ENCODE measurements at places on chromosomes 2 and 18. TPM values are rescaled to one million over a fixed set of nuclear protein-coding genes. Genes with fewer than 3 reads are reported as not detected.
A peak's percentile ranks its signal among the peaks of the same experiment; 100 is the strongest.

POMC gene
- total RNA-seq = not detected

- DNase-seq = no peak
Observed at GRCh38 chr2:24492421-24493279, 1.6 kb downstream of the NCOA1 start.

PNKD gene
- 102 TPM for total RNA-seq

- no peak for DNase-seq
Observed at GRCh38 chr18:59547581-59548182, 149.5 kb downstream of the CCBE1 start.

FLACC1 gene
- 0.75 TPM for total RNA-seq

AMER3 gene
- not detected for total RNA-seq

GRCh38 chr2:55223958-55224760 lies 7.9 kb downstream of the CLHC1 start:
- DNase-seq = no peak

HOXD13 gene
- total RNA-seq = not detected

DNA sequence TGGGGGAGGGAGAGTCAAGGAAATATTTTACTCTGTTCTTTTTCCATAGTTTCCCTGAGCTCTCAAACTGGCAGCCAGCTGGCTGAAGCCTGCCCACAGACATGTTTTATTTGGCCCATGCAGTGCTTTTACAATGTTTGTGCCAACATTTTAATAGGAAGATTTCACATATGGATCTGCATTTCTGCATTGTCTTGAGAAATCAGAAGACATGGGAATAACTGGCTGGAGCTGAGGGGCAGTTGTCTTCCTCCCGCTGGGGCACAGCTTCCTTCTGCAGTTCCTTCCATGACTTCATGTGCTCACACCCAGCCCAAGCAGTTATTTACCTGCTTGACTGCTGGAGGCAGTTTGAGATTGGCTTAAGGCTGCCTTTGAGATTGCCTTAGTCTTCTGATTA lies 74.4 kb downstream of the PLCL1 start:
- DNase-seq = no peak

DNA sequence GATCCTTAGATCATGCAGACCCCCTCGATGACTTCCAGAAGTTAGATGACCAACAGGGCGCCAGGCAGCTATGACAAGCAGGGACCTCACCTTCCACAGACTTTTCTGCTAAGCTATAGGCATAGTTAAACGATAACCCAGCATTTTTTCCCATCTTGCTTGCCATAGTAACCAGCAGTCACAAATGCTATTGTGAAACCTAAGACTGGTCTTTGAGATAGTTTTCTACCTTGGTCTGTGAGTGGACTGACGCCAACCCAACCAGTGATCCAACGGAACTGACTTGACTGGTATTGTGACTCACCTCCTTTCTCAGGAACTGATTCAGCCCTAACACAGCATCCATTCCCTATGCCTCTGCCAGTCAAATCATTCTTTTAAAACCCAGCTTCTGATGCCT lies 361.2 kb downstream of the LRRTM4 start:
- peak; percentile 63 for DNase-seq

DNA sequence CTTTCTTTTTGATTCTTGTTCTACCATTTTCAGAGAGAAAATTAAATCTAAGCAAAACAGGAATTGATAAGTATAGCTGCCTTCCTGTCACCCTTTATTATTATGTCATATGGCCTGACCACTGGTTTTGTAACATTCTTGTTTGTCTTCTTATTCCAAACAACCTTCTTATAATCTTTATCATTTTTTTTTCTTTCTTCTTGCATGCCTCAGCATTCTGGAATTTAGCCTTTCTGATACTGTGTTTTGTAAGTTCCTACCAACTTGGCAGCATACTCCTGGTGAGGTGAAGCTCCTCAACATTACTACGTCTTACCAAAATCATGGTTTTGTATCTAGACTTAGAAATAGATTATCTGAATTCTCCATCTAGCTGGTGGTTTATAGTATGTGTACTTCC lies 199.2 kb downstream of the CAMKMT start:
- DNase-seq = peak; percentile 97

DNA sequence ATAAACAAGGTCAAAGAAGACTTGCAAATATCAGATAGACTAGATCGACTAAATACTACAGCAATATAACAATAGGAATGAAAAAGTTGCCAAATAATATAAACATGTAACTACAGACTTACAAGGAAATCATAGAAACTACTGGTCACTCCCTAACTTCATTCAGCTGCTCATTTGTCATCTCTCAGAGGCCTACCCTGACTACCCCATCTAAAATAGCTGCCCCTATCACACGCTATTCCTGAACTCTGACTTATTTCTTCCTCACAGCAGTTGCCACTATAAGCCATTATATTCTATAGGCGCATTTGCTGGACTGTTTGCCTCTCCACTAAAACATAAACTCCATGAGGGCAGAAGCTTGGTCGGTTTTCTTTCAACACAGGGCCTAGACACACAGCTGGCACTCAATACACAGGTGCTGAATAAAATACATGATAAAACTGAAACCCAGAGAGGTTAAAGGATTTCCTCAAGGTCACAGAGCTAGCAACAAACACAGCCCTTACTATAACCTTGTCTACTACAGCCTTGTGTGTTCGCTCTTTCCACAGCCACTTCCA lies 1.8 kb downstream of the STRN start:
- DNase-seq = no peak

DNA sequence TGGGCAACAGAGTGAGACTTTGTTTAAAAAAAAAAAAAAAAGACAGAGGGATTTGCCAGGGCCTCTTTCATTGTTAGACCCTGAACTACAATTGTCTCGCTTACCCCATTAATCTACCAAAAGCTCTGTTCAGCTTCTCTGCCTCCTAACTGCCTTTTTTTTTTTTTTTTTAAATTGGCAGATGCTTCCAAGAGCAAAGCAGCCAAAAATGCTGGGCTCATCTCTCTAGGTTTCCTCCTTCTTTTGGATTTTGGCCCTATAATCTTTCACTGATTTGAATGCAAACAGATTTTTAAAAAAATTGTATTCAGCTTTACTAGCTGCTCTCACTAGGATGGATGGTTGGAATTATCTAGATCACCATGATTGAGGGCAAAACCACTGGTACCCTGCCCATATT lies 33.2 kb upstream of the RAPGEF4 start:
- no peak for DNase-seq

DSG1 gene
- not detected for total RNA-seq

- no peak for DNase-seq
Observed at GRCh38 chr2:30332791-30333453, 101.6 kb downstream of the LBH start.

ACMSD gene
- not detected for total RNA-seq

- DNase-seq = no peak
Observed at GRCh38 chr2:12847694-12848575, 131.2 kb downstream of the TRIB2 start.

PLEKHB2 gene
- 46.2 TPM for total RNA-seq

GRCh38 chr2:187155476-187155875 lies 292.6 kb downstream of the CALCRL start:
- DNase-seq = no peak

DNA sequence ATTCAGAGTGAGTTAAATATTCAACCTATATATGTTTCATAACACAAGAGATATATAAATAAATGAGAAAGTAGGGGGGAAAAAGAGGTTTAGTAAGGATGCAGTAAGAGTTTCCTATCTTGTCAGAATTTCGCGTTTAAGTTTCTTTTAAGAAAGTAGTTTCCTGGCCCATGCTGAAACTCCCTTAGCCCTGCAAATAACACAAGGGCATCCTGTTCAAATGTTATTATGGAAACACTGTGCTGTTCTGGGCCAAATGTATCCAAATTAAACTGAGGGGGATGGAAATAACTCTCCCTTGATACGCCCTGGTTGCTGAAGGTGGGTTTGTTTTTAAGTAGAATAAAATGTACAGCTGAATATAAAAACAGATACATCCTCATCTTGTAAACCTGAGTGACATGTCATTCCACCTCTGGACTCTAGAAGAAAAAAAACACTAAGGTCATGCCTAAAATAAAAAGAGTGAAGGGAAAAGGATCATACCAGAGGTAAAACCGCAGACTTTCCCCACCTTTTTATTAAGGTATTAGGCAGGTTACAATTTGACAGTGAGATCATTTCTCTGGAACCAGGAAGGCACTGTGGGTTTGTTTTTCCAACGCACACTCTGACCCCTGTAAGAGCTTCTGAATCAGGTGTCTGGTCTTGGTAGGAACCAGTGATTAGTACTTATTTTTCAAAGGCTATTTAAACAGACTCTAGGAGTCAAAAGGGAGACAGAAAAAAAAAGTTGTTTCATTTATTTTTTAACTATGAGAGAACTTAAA lies 16.7 kb downstream of the BCL2 start:
- no peak for DNase-seq

NYAP2 gene
- total RNA-seq = 0.30 TPM

- peak; percentile 10 for DNase-seq
Observed at GRCh38 chr2:12619975-12620374, 96.8 kb upstream of the TRIB2 start.

- DNase-seq = peak; percentile 43
Observed at GRCh38 chr2:76953733-76954347, 568.3 kb downstream of the LRRTM4 start.

TYW5 gene
- total RNA-seq = 6.4 TPM

- DNase-seq = no peak
Observed at GRCh38 chr2:232551776-232552175, 1.3 kb downstream of the EIF4E2 start.

SOWAHC gene
- 12.8 TPM for total RNA-seq

- no peak for DNase-seq
Observed at GRCh38 chr2:226767056-226767813, 32.4 kb downstream of the IRS1 start.

- DNase-seq = no peak
Observed at GRCh38 chr2:25286025-25286400, 55.7 kb downstream of the DNMT3A start.

DNA sequence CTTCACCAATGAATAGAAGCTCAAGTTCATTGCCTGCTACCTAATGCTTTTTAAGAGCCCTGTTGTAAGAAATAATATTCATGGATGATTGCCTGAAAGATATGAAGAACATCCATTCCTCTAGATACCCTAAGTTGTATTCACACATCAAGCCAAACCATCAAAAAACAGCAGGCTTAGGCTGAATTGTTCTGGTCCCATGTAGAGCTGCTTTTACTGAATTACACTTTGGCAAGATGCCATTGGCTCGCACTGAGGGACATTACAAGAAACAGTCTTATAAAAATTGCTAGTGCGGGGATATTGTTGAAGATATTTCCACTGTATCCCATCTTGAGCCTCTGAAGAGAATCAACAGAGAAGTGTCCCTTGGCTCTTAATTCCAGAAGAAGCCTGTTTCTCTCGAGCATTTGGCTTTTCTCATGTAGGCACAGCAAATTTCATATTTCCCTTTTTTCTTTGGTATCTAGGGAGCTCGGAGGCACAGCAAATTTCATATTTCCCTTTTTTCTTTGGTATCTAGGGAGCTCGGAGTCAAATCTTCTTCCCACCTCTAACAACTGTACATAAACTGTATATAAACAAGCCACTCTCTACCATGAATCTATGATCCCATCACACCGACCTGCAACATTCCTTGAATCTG lies 107.5 kb downstream of the COLEC12 start:
- DNase-seq = no peak

GRCh38 chr2:83063511-83063910 lies 1395.6 kb downstream of the SUCLG1 start:
- DNase-seq = no peak
